Activated CD8-positive, alpha-beta memory T cell treated with anti-CD3 and anti-CD28 coated beads for 1 hour (primary cell): ENCODE measurements at places on chromosomes 3 and 15.

DNA sequence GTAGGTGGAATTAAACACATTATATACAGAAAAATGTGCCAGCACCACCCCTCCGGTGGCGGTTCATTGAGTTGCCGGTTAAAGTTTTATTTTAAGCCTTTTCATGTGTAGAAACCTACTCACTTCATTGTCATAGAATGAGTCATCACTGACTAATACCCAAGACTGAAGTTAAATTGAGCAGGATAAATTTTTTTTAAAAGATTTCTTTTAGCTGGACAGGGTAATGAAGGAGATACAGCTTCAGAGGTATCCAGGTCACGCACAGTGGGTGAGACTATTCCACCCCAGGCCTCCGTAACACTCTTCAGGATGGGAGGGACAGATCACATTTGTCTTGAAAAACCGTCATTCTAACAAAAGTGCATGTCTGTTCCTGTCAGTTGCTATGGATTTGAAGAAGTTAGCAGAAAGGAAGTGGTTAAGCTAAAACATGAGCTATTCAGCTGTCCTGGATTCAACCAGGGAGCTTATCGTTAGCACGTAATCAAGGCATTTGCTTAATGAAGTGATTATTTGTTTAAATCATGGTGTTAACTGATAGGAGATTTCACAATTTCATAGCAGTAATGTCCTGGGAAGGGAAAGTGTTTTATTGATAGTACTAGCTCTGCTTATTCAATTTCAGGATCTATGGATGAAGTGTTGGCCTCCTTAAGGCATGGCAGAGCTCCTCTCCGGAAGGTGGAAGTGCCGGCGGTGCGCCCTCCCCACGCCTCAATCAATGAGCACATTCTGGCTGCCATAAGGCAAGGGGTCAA lies 23.4 kb downstream of the WHAMM start:
- DNase-seq, result no peak

- no peak for DNase-seq
Measured at GRCh38 chr3:64903006-64903405, 215.2 kb upstream of the ADAMTS9 start.

DNA sequence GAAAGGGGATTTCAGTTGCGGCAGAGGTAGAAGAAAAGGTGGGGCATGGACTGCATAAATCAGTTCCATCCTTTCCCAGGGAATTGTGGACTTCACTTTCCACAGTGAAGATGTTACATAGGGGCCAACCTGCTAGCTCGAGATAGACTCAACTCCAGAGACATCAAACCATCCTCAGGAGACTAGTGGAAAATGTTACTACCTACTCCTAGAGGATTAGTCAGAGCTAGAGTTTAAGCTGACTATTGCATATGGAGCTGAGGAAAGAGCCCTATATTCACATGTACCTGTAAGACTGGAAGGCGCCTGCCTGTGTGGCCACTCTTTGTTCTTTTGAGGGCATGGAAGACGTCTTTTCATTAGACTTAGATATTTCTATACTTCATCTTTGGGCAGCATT lies 69.2 kb downstream of the KLHL25 start:
- no peak for DNase-seq

GRCh38 chr3:100525753-100526612 lies 33.6 kb downstream of the TMEM45A start:
- no peak for DNase-seq

GRCh38 chr15:39358441-39359041 lies 222.3 kb upstream of the THBS1 start:
- no peak for DNase-seq

DNA sequence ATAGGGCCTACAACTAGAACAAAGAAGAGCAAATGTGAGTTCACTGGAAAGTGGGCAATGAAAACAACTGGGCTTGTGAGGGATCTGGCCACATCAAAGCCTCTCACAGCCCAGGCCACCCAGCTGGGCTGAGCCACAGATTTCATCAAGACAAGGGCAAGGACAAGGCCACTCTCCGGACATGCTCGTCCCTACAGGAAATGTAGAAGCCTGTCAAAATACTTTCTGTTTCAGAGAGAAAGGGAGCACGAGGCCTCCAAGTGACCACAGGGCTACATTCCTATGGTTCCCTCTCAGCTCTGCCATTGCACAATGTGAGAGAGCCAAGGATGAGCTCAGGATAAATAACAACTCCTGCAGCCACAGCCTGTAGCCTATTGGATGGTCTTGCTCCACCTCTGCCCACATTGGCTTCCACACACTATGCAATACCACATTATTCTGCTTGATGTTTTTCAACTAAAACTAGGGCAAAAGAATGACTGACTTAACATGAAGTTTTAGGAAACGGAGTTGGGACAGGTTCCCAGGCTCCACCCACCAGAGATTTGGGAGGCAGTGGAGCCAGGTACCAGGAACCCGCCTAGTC lies 12.1 kb downstream of the TBC1D2B start:
- no peak for DNase-seq

GRCh38 chr15:42155546-42156242 lies 742 bp downstream of the PLA2G4F start:
- no peak for DNase-seq

- DNase-seq, result no peak
Measured at GRCh38 chr3:38323060-38323459, 23.5 kb upstream of the XYLB start.

- DNase-seq, result no peak
Measured at GRCh38 chr3:24683090-24683489, 188.4 kb upstream of the THRB start.

DNA sequence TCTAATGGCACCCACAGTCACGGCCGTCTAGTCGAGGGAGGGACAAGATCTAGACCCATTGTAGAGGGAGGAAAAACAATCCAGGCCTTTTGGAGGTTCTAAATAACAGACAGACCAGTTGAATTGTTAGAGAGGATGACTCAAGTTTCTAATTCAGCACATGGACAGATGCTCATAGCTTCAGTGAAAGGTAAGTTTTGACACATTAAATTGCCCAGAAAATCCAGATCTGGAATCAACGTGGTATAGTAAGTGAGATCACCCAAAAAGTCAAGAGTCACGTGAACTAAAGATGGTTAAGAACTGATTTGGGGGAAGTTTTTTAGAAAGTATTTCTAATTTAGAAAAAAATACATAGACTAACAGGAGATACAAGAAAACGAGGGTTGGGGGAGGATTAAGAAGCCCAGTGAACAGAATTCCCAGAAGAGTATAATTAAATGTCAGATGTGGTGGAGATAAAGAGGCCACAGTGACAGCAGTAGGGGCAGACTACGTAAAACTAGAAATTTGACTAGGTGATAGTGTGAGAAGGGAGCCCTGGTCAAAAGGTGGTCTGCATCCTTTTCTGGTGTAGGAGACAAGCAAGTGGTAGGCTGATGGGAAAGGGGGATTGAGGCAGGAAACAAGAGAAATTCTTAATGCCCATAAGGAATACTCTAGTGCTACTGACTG lies 47.1 kb downstream of the CAPN7 start:
- no peak for DNase-seq

- no peak for DNase-seq
Measured at GRCh38 chr3:172543419-172543818, 20.2 kb upstream of the TNFSF10 start.

DNA sequence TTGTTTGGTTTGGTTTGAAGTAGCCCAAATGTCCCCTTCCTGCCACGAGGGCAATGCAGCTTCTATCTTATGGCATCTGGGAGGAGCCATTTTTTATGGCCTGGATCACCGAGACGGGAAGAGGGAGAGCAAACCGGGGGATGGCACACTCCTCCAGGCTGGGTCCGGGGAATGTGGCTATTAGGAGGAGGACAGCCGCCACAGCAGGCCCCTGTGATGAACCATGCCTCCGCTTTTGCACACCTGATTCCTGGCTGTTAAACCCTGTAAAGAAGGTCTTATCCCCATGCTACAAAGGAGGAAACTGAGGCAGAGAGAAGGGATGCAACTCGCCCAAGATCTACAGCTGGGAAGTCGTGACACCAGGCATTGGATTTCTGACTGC lies 157.6 kb downstream of the OR4M2 start:
- DNase-seq, result no peak

DNA sequence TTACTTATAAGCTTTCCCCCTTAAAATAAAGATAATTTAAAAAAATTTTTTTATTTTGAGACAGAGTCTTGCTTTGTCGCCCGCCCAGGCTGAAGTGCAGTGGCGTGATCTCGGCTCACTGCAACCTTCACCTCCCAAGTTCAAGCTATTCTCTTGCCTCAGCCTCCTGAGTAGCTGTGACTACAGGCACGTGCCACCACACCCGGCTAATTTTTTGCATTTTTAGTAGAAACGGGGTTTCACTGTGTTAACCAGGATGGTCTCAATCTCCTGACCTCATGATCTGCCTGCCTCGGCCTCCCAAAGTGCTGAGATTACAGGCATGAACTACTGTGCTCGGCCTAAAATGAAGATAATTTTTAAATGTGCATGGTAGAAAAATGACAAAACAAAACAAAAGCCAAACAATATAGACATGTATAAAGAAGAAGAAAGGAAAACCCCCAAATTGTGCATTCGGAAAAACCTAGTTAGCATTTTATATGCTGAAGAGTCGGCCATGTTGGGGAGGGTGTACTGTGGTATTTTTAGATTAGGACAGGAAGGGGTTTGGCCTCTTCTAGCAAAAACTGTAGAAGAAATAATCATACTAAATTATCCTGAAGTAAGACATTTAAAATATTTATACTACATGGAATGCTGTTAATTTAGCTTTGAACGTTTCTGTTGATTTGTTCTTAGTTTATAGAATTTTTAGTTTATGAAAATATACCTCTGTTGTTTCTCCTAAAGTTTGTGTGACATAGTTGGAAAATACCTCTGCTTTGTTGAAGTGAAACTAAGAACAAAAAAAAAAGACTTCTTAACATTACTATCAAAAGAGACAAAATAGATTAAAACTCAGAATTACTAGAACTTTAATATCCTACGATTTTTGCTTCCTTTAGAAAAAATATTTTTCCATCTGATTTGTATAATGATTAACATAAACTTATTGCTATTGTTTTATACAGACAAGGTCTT lies 7.4 kb downstream of the APPL1 start:
- DNase-seq, result no peak
